ENCODE measurements at places on chromosomes 5 and 9. TPM values are rescaled to one million over a fixed set of nuclear protein-coding genes. Genes with fewer than 3 reads are reported as not detected.

The CHMP5 gene
- polyA plus RNA-seq: 49.5 TPM

The CCDC171 gene
- polyA plus RNA-seq: 4.1 TPM

The PPP1R26 gene
- polyA plus RNA-seq: 3.3 TPM

The EPB41L4A gene
- polyA plus RNA-seq: 4.2 TPM

- H3K4me3 ChIP-seq: no peak overlapping the region
- H3K36me3 ChIP-seq: no peaks in the 10 kb centered on the region
- H3K4me1 ChIP-seq: no peaks in the 10 kb centered on the region
- DNase-seq: no peak
- H3K27me3 ChIP-seq: no peaks in the 10 kb centered on the region
- no peak overlapping the region for H3K27ac ChIP-seq
Measured at GRCh38 chr9:89109666-89110065, 69.0 kb downstream of the SHC3 start.

DNA sequence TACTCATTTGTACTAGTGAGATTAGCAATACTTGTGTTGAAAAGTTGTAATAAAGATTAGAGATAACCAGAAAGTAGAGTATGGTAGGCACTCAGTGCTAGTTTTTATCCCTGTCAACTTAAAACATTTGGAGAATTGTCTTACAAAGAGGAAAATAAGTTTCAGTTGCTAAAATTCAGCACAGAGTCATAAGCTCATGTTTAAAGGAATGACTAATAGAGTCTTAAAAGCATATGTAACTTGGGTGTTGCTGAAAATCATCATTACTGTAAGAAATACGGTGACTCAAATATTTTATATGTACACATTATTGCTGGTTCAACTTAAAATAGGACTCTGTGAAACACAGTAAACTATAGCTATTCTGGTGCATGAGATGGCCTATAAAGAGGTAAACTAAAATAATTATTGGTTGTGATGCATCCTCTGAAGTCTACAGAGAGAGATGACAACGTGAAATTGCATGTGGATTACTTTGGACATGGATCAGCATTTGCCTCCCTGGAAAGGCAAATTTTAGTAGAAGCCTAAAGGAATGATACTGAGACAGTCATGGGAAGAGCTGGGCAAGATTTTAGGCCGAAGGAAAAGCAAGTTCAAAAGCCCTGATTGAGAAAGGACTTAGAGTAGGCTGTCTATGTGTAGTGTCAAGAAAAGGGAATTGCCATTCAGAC lies 34.6 kb downstream of the SGCD start:
- no peaks in the 10 kb centered on the region for H3K4me1 ChIP-seq
- no peak overlapping the region for H3K4me3 ChIP-seq
- DNase-seq: no peak
- no peak overlapping the region for H3K27ac ChIP-seq
- H3K27me3 ChIP-seq: no peaks in the 10 kb centered on the region
- H3K36me3 ChIP-seq: no peaks in the 10 kb centered on the region

DNA sequence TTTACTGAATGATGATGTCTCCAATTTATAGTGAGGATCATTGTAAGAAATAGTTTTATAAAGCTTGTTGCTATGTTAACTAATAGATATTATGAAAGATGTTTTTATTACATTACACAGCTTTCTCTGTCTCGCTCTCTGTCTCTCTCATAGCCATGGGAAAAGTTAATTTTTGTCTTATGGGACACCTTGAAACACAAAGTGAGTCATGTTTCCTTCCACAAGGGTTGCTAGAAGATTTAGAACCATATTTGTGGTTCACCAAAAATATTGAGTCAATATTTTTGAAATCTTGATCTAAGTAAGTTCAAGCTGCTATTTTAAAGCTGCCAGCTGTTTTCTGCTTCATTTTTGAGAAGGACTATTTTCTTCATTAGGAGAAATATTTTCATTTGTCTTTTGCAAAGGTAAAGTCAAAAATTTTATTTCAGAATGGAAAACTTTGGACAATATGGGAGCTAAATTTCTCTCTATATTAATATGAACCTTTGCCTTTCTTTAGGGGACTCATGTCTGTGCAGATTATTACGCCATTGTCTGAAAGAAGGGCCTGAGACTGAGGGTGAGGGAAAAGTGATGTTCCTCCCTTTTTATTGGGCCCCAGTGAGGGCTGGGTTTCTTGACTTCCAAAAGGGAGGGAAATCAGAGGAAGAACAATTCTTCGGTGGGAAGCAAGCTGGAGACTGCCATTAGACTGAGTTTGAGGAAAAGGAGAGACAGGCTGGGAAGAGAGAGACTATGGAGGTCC lies 87.9 kb upstream of the SLC24A2 start:
- H3K36me3 ChIP-seq: no peaks in the 10 kb centered on the region
- H3K4me3 ChIP-seq: no peak overlapping the region

GRCh38 chr5:77643654-77644370 lies 5.3 kb upstream of the OTP start:
- H3K27ac ChIP-seq: no peak overlapping the region
- H3K36me3 ChIP-seq: no peaks in the 10 kb centered on the region
- H3K4me3 ChIP-seq: no peak overlapping the region
- peaks cover 70% of the 10 kb centered on the region for H3K27me3 ChIP-seq

- no peak for DNase-seq
- H3K27me3 ChIP-seq: no peaks in the 10 kb centered on the region
- no peak overlapping the region for H3K27ac ChIP-seq
- H3K4me3 ChIP-seq: no peak overlapping the region
- no peaks in the 10 kb centered on the region for H3K36me3 ChIP-seq
Measured at GRCh38 chr5:170223906-170224305, 8.9 kb upstream of the C5orf58 start.

DNA sequence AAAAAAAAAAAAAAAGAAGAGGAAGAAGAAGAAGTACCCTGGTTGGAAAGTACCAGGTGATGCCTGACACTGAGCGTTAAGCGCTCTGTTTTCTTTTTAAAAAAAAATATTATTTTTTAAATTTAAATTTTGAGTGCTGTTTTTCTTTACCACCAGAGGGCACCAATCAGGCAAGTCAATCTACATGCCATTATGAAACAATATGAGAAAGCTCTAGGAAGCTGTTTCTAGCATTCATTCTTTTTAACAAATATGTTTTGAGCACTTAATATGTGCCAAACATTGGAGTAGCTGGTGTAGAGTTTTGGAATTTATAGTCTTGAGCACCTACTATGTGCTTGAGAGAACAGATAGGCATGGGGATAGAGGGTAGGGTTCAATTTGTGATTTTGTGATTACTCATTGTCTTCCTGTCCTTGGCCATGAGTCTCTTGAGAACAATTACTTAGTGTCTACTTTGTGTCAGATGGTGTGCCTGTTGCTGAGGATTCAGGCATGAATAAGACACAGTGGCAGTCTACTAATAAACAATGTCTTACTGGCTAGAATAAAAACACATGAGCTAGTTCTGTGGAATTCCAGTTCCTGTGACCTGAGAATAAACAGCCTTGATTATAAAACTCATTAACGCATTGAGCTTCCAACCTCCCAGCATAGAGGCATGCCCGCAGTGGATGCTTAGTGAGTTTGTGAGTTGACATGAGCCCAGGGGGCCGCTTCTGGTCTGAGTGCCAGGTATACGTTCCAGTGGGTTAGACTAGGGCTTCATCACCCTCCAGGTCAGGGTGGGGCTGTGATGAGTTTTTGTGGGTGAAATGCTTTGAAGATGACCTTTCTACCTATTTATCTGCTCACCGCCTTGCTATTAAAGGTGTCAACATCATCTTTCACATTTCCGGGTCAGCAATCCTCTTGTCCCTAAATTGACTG lies 3.0 kb upstream of the UBE2R2 start:
- peaks cover 34% of the 10 kb centered on the region for H3K4me1 ChIP-seq
- no peaks in the 10 kb centered on the region for H3K27me3 ChIP-seq
- no peaks in the 10 kb centered on the region for H3K36me3 ChIP-seq
- H3K27ac ChIP-seq: peak overlapping the region; percentile 58
- no peak overlapping the region for H3K4me3 ChIP-seq

DNA sequence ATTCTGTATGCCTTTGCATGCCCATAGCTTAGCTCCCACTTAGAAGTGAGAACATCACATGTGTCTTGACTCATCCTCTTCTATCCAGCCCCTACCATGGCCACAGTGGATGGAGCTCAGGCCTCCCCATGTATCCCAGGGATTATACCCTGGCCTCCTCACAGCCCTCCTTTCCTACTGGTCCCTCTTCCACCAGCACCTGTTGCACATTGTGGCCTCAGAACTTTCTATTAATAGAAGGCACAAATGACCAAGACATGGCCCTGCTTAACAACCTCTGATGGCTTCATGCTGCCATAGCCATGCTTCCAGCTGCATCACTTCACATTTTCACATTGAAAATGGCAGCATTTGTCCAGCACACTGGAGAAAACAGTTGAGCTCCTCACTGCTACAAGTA lies 315.4 kb downstream of the CDK5RAP2 start:
- H3K36me3 ChIP-seq: no peaks in the 10 kb centered on the region
- H3K4me1 ChIP-seq: no peaks in the 10 kb centered on the region
- H3K27me3 ChIP-seq: no peaks in the 10 kb centered on the region
- no peak for DNase-seq
- no peak overlapping the region for H3K4me3 ChIP-seq
